ENCODE measurements at places on chromosomes 6 and 20.

- DNase-seq, result no peak
These were observed 49.9 kb upstream of the PBOV1 start for GRCh38 chr6:138267971-138268895.

- DNase-seq, result no peak
These were observed 187.9 kb upstream of the ECI2 start for GRCh38 chr6:4323322-4323721.

DNA sequence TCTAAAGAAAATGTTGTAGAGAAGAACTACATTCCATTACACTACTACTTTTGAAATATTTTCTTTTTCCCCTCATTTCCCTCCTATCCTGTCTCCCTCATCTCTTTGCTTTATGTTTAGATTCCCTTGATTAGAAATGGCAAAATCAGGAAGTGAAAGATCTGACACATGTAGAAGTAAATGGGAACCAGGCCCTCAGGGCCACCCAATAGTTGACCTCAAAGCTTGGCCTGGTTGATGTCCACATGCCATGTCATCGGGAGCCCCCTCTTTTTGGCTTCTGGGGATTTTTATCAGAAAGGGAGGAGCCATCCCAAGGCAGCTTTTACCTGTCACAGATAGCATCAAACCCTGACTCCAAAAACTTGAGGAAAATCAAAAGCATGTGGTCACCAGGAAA is 168.3 kb upstream of the ECI2 start:
- DNase-seq, result no peak

- DNase-seq, result no peak
These were observed 142.1 kb upstream of the IMPG1 start for GRCh38 chr6:76214546-76214945.

GRCh38 chr6:51719297-51719696 is 368.1 kb downstream of the PKHD1 start:
- DNase-seq, result no peak

DNA sequence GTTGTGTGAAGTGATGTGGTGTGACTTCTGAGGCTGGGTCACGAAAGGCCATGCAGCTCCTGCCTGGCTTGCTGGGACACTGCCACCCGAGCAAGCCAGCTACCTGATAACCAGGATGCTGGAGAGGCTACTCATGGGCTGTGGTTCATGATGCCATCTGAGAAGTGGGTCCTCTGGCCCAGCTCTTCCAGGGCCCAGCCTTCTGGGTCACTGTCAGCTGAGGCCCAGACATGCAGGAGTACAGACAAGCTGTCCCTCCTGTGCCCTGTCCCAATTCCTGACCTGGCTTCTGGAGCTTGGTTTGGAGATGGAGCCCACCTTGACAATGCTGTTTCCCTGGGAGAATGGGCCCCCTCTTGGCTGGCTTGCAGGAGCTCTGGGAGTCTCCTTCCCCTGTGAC is 87.0 kb downstream of the DHX35 start:
- no peak for DNase-seq

GRCh38 chr6:55679503-55679902 is 100.5 kb upstream of the HMGCLL1 start:
- DNase-seq, result no peak

- DNase-seq, result no peak
These were observed 153.6 kb upstream of the UST start for GRCh38 chr6:148593130-148593812.

- DNase-seq, result no peak
These were observed 8.7 kb downstream of the DNAH8 start for GRCh38 chr6:38723783-38724182.

DNA sequence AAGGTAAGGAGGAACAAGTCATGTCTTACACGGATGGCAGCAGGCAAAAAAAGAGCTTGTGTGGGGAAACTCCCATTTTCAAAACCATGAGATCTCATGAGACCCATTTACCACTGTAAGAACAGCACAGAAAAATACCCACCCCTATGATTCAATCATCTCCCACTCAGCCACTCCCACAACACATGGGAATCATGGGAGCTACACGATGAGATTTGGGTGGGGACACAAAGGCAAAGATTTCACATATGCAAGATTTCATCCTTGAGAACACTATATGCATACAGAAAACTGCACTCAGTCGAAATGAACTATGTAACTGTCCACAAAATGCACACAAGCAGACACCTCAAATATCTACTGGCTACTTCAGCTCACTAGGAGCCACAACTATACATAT is 480.6 kb upstream of the BTBD3 start:
- DNase-seq, result no peak

Measured in CD4-positive, alpha-beta T cell treated with Interferon gamma for 1 hour (primary cell).